ENCODE measurements at places on chromosomes 1 and 21. TPM values are rescaled to one million over a fixed set of nuclear protein-coding genes. Genes with fewer than 3 reads are reported as not detected.

Gene CNR2
- not detected for total RNA-seq

Gene ETV3L
- total RNA-seq: not detected

GRCh38 chr21:44853601-44854390, 19.7 kb downstream of the PTTG1IP start:
- no peak for DNase-seq

DNA sequence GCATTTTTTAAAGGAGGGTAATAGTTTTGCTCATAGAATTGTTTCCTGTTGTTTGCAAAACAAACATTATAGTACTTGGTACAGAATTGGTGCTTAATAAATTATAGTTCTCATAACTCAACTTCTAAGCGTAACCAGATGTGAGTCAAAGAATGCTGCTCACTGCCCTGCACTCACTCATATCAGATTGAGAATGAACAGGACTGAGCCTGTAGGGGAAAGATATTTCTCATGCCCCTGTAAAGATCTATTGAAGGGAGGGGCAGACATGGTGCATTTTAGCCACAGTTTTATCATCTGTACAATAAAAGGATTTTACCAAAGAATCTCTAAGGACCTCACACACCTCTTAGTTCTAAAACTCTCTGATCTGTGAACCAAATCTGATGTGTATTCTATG, 358.5 kb downstream of the SEC16B start:
- DNase-seq: no peak

- no peak for DNase-seq
Observed at GRCh38 chr1:183034682-183035081, 11.5 kb downstream of the LAMC1 start.

Data from glutamatergic neuron (in vitro differentiated cells).